Spinal cord (tissue), 10 donors: ENCODE measurements at places on chromosomes 6 and 20.

- DNase-seq, result no peak
Observed at GRCh38 chr20:51529758-51530157, 12.8 kb downstream of the NFATC2 start.

GRCh38 chr6:43202451-43202850, 20.5 kb downstream of the CUL9 start:
- no peak for DNase-seq

DNA sequence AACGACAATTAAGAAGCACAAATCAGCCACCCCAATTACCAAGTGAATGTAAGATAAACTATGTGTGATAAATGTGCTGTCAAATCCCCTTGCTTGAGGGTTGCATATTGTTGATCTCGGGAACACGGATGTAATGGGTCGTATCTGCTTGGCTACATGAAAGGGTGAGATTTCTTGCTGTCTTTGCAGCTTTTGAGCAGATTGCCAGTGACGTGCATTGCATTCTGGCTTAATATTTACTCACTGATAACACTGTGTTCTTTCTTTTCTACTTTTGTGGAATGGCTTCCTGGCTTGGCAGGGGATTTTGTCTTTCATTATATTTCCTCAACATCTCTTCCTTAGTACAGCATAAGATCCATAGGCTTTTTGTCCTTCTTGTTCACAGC, 10.5 kb upstream of the FAM210B start:
- DNase-seq, result no peak

GRCh38 chr6:123953920-123954319, 150.3 kb downstream of the NKAIN2 start:
- DNase-seq, result no peak

DNA sequence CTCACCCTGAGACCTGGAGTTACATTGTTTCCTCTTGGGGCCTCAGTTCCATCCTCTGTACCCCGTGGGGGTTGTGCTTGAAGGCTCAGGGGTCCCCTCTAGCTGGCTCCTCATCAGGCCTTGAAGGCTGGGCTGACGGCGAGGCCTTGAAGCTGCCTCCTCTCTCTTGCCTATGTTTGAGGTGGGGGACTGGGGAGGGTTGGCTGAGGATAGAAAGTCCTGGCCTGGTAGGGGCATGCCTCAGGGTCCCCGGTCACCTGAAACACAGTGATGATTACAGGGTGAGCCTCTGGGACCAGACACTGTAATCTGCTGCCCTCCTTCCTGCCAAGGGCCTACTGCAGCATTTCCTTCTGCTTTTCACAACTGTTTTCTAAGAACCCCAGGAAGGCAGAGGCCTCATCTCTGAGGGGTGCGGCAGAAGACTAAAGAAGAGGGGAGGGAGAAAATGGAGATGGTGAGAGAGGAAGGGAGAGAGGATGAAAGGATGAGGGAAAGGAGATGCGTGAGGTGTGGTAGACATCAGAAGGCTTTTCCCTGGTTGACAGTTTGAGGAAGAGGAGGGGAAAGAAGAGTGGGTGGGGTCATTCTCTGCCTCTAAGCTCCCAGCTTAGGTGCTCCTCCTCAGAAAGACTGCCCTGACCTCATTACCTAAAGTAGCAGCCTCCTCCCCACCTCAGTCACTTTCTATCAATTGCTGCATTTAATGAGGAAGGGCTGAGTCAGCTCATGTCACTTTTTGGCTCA, 29.7 kb downstream of the VEGFA start:
- DNase-seq, result no peak

GRCh38 chr20:16236589-16237241, 336.5 kb downstream of the KIF16B start:
- no peak for DNase-seq

DNA sequence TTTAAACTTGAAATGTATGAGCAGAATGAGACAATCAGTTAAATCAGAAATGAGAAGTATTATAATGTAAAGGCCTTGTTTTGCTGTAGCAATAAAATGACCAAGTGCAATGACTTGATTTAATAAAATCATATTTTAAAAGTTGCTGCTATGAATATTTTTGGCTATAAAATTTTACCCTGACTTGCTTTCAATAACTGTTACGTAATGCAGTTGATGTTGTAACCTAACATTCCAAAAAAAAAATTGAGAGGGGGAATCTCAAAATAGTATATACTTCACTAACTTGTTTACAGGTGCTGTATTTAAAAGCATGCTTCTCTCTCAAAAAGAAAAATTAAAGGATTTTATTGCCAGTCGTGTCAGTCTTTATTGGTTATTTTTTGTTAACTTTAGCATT, 71.6 kb upstream of the ADGRF4 start:
- DNase-seq, result no peak

GRCh38 chr6:10413850-10414738, 780 bp downstream of the TFAP2A start:
- no peak for DNase-seq

DNA sequence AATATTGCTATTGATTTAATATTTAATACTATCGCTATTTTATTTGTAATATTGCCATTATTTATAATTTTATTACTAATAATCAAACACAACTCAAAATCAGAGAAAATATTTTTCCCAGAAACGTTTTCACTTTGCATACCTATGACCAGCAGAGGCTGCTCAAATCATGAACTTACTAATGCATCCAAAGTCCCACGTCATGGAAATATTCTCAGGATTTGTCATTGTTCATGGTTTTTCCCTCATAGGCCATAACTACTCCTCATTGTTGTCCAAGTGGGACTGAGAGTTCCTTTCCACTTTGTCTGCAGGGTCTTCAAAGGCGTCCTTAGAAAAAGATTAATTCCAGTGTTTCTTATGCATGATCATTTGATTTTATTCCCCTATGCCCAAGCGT, 344.8 kb downstream of the THBS2 start:
- peak; percentile 46 for DNase-seq

DNA sequence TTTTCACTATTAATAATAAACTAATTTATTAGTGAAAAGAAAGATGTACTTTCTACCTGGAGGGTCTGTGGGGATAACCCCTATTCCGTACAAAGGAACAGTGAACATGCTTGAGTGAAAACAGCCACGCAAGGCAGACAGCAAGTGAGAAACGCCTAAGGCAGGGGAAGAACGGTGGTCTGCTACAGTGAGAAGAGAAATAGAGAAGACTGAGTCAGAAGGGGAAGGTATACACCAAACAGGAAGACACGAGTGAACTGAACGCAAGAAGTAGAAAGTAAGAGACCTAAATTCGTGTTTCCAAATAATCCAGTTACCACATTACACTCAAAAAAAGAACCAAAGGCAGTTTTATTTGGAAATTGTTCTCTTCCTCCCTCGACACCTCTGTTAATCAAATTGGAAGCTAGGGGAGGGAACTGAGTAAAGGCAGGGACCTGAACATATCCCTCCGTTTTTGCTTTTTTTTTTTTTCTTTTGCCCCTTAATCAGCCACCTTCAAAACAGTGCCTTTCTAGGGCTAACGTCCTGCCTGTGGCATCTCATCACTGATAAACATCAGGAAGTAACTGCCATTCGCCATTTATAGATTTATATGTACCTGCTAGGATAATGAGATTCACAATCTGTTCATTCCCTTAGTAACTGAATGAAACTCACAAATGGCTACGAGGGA, 48.9 kb downstream of the ATXN1 start:
- DNase-seq, result no peak

GRCh38 chr20:12970372-12970821, 38.4 kb upstream of the SPTLC3 start:
- peak; percentile 38 for DNase-seq

DNA sequence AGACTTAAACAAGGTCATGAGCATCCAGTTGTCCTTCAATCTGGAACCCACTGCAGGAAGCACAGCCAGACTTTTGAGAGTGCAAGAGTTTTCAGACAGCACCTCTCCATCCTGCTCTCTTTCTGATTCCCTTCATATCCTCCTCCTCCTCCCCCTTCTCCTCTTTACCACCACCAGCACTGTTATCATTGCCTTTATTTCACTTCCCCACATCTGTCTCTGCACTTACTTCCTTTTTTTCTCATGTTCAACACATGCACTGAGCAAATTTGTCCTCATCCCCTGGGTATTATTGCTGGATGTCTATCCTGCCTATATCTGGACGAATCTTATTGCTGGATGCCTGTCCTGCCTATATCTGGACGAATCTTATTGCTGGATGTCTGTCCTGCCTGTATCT, 554.8 kb downstream of the DHX35 start:
- DNase-seq, result no peak

DNA sequence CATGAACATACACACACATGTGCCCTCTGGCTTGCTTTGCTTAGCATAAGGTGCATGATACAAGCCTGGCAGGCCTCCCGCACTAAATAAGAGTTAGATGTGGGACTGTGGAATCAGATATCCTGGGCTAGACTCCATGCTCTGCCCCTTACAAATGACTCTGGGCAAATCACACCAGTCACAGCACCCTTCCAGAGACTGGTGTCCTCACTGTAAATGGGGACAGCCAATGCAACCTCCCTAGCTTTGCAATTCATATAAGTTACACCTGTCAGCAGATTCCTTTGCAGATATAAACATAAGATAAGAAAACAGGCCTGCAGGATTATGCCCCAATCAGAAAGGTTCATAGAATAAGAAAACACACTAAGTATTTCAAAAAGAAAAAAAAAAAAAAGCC, 174.1 kb downstream of the PTPRT start:
- no peak for DNase-seq

DNA sequence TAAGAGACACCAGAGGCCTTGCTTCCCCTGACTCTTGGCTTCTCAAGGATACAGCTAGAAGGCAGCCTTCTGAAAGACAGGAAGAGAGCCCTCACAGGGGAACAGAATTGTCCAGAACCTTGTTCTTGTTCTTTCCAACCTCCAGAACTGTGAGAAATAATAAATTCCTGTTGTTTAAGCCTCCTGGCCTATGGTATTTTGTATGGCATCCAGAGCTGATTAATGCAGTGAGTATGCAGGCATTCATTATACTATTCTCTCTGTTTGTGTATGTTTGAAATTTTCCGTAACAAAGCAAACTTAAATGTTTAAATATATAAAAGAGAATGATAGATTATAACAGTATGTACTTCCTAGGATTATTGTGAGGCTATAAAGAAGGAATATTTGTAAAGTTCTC, 903.4 kb upstream of the FLRT3 start:
- DNase-seq, result no peak

GRCh38 chr20:22921595-22922421, 113.3 kb upstream of the SSTR4 start:
- DNase-seq, result no peak

GRCh38 chr20:25252230-25252651, 4.4 kb downstream of the PYGB start:
- no peak for DNase-seq

GRCh38 chr6:46175446-46175845, 4.7 kb upstream of the ENPP5 start:
- DNase-seq, result no peak

DNA sequence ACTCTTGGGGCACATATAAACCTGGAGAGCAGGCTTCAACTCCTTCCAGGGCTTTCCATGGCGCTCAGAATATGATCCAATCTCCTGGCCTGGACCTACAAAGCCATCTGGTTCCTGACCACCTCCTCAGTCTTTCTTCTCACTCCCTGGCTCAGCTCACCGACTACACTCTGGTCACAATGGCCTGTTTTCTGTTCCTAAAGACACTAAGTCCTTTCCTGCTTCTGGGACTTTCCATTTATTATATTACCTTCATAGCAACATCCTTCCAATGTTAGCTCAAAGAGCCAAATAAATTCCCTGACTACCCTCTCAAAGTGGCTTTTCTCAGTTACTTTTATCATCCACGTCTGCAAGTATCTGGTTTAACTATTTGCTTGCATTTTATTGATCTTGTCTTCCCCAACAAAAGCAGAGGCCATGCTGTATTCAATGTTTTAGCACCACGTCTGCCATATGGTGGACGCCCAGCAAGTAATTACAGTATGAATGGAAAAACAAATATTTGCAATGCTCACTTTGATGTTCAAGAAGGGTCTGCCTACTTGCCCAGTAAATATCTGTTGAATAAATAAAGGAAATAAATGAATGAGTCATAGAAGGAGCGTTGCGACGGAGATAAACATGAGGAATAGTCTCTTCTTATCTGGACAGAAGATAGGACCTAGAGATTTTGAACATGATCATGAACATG, 328.4 kb downstream of the ESR1 start:
- DNase-seq, result no peak

- no peak for DNase-seq
Observed at GRCh38 chr6:158040804-158041347, 59.2 kb downstream of the SYNJ2 start.

DNA sequence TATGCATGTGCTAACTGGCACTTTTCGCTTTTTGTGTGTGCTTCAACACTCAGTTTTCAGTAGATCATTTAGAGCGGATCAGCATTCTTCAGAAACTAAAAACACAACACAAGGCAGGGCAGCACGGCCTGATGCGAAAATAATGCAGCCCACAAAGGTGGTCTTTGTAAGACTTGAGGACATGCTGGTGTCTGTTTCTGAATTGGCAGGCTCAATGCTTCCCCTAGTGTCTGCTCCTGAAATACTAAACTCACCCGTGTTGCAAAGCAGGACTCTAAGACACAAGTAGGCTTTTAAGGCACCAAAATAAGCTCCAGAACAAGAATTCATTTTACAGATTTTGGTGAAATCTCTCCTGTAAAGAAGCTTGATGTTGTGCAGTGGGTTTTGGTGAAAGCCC, 676.5 kb downstream of the TENT5A start:
- DNase-seq, result peak; percentile 17

DNA sequence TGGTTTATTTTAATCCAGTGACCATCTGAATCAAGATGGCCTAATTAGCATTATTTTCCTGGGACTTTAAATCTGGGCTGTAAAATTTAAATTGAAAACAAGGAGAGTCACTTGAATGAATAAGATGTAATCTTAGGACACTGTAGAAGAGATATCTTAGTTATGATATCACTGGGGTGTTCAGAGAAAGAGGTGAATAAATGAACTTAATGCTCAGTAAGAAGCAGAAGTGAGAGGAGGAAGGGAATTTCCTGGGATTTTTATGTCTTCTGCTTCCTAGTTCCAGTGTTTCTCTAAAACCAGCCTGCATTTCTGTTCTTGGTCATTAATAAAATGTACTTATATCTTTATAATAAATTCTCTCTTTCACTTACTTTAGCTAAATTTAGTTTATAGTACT, 136.8 kb upstream of the PTPRK start:
- DNase-seq, result no peak

DNA sequence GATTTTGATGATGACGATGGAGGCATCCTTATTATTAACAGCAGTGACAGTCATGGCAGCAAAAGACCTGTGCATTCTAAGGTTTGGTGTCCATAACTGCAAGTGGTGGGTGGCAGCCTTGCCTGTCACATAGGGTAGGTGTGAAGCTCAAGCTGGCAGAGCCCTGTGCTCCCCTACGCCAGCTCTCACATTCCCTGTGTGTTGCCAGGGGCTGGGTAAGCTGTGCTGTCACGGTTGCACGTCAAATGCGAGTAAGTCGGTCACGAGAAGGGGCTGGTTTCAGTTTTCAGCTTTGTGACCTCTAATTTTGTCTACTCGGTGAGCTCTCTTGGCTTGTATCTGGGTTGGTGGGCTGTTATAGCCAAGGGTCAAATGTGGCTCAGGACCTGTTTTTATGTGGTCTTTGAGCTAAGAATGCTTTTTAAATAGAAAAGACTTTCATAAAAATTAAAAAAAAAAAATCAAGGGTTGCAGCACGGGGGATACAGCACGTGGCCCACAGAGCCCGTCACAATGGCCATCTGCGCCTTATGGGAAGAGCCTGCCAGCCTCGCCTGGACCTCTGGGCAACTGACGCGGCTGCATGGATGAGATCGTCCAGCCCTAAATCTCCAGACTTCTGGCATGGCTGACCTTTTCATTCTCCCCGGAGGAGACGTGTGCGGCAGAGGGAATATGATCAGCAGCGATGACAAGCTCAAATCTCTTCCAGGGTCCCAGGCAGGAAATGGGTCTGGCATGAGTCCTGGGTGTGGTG, 148.5 kb downstream of the PHACTR3 start:
- no peak for DNase-seq

GRCh38 chr20:36364506-36364905, 58.4 kb downstream of the DLGAP4 start:
- DNase-seq, result no peak
